SK-N-SH (cell line): ENCODE measurements at places on chromosomes 4 and X. TPM values are rescaled to one million over a fixed set of nuclear protein-coding genes. Genes with fewer than 3 reads are reported as not detected.

The FGFBP1 gene
- 0.11 and 0.13 TPM in 2 replicates for polyA plus RNA-seq

The PHEX gene
- 0.35 and 0.41 TPM in 2 replicates for polyA plus RNA-seq

The SRPX gene
- polyA plus RNA-seq, result 85.5 and 124 TPM in 2 replicates

The AMOT gene
- polyA plus RNA-seq, result 3.4 and 3.8 TPM in 2 replicates

The NAT8L gene
- polyA plus RNA-seq, result 0.43 and 0.86 TPM in 2 replicates

The UBA6 gene
- 50.6 and 51.0 TPM in 2 replicates for polyA plus RNA-seq

DNA sequence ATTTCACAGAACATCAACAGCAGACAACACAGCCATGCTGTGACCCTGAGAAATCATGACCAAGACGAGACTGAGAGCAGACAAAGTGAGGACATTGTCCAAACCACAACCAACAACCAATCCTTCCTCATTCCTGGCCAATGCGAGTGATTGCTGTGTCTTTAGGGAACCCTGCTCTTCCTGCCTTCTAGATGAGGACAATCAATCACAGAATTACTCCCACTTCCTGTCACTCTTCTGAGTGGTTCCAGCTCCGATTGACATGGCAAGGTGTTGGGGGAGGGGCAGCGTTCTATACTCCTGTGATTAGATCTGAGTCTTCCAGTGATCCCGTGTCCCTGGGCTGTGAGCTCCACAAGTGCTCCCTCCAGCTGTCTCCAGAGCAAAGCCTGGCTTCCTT lies 227.8 kb downstream of the STIM2 start:
- no peak for DNase-seq
- no peak overlapping the region for H3K27ac ChIP-seq
- H3K4me3 ChIP-seq, result no peak overlapping the region

DNA sequence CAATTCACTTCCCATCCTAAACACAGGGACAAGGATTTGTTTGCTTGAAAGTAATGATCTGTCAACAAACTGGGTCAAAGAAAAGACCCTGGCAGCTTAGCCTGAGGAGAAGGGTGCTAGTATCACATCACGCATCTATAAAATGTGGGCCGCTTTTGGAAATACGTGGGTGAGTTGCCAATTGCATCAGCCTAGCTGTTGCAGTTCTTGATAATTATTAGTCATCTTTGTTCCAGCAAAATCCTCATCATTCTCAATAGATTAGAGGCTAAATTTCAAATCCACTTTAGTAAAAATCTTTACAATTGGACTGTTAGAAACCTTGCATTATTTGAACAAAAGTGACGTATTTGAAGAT lies 33.6 kb upstream of the TAPT1 start:
- H3K36me3 ChIP-seq, result no peaks in the 10 kb centered on the region; the same call in 1 of the 2 replicates
- no peak overlapping the region for H3K4me3 ChIP-seq
- no peaks in the 10 kb centered on the region; the same call in 1 of the 2 replicates for H3K4me1 ChIP-seq
- DNase-seq, result no peak

GRCh38 chrX:28586981-28587551 lies at the start of gene IL1RAPL1:
Gene IL1RAPL1 (plus strand): TSS chrX:28587446.
- peaks cover 43% of the 10 kb centered on the region for H3K27me3 ChIP-seq
- H3K36me3 ChIP-seq, result no peaks in the 10 kb centered on the region
- H3K4me3 ChIP-seq, result peak within 1 kb of the TSS; percentile 21; the same call in 1 of the 2 replicates
- H3K4me1 ChIP-seq, result no peaks in the 10 kb centered on the region

- H3K4me3 ChIP-seq, result no peak overlapping the region
- peaks cover 30% of the 10 kb centered on the region for H3K4me1 ChIP-seq
- peak; percentile 47 for DNase-seq
- peaks cover 34% of the 10 kb centered on the region for H3K36me3 ChIP-seq
- no peaks in the 10 kb centered on the region for H3K27me3 ChIP-seq
- no peak overlapping the region for H3K27ac ChIP-seq
Observed at GRCh38 chr4:140861359-140862176, 105.4 kb upstream of the TBC1D9 start.

GRCh38 chr4:148958317-148958716 lies 516.1 kb upstream of the NR3C2 start:
- no peaks in the 10 kb centered on the region for H3K36me3 ChIP-seq
- no peak overlapping the region for H3K27ac ChIP-seq
- DNase-seq, result no peak
- H3K4me1 ChIP-seq, result no peaks in the 10 kb centered on the region
- no peak overlapping the region for H3K4me3 ChIP-seq
- no peaks in the 10 kb centered on the region for H3K27me3 ChIP-seq

DNA sequence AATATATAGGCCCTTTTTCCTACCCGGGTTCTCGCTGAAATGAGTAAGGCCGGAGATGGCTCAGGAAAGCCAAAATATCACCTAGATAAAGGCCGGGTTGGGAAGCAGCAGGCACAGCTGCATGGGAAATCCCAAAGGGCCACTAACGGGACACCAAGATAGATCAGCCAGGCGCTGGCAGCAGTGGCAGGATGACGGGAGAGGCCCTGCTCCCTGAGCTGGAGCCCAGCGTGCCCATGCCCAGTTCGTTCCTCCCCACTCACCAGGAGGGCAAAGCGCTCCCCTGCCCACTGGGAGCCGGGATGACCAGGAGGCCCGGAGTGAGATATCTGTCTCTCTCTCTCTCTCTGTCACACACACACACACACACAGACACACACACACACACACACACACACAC lies 109.8 kb downstream of the DCTD start:
- H3K4me3 ChIP-seq, result no peak overlapping the region
- no peak overlapping the region for H3K27ac ChIP-seq
- H3K36me3 ChIP-seq, result no peaks in the 10 kb centered on the region

DNA sequence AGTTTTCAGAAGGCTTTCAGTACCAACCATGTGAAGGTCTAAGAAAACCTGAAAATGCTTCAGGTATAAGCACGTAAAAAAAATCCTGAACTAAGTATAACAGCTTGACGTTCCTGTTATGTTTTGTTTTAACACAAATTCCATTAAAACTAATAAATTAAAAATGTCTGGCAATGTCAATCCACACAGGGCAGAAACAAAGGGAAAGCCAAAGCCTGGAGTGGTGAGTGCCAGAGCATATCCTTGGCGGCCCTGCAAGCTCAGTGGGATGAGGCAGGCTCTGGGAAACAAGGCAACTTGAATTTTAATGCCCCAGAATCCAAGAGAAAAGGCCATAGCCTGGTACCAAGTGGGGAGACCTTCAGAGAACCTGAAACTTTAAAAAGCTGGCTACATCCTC lies 78.2 kb downstream of the EPHA5 start:
- no peaks in the 10 kb centered on the region for H3K4me1 ChIP-seq
- no peak overlapping the region for H3K4me3 ChIP-seq
- no peaks in the 10 kb centered on the region for H3K36me3 ChIP-seq
- H3K27me3 ChIP-seq, result 0 out of 2 replicates have a peak, but pooled peaks cover 6% of the 10 kb centered on the region
- no peak for DNase-seq
- no peak overlapping the region for H3K27ac ChIP-seq

- H3K4me1 ChIP-seq, result no peaks in the 10 kb centered on the region
- no peak for DNase-seq
- no peak overlapping the region for H3K4me3 ChIP-seq
- no peaks in the 10 kb centered on the region for H3K27me3 ChIP-seq
- no peak overlapping the region for H3K27ac ChIP-seq
- H3K36me3 ChIP-seq, result no peaks in the 10 kb centered on the region
Observed at GRCh38 chrX:150482537-150483206, 85.7 kb upstream of the MTM1 start.

- no peak overlapping the region for H3K4me3 ChIP-seq
- H3K27me3 ChIP-seq, result no peaks in the 10 kb centered on the region; the same call in 1 of the 2 replicates
- H3K36me3 ChIP-seq, result no peaks in the 10 kb centered on the region
- H3K27ac ChIP-seq, result no peak overlapping the region
Observed at GRCh38 chrX:134911348-134911747, 79.4 kb upstream of the SMIM10 start.

- no peaks in the 10 kb centered on the region for H3K36me3 ChIP-seq
- H3K27ac ChIP-seq, result no peak overlapping the region
- no peak for DNase-seq
- peaks cover 8% of the 10 kb centered on the region; the same call in 1 of the 2 replicates for H3K27me3 ChIP-seq
Observed at GRCh38 chr4:24643774-24644520, 59.6 kb upstream of the DHX15 start.

- H3K4me1 ChIP-seq, result no peaks in the 10 kb centered on the region
- no peak for DNase-seq
- no peak overlapping the region for H3K27ac ChIP-seq
- no peaks in the 10 kb centered on the region for H3K27me3 ChIP-seq
- no peaks in the 10 kb centered on the region for H3K36me3 ChIP-seq
Observed at GRCh38 chr4:52312722-52313121, 261.6 kb downstream of the SPATA18 start.

- peaks cover 10% of the 10 kb centered on the region for H3K4me1 ChIP-seq
- H3K36me3 ChIP-seq, result no peaks in the 10 kb centered on the region
- no peak overlapping the region for H3K4me3 ChIP-seq
Observed at GRCh38 chrX:22135994-22136684, 104.0 kb downstream of the PHEX start.

GRCh38 chr4:66572949-66573348 lies 902.7 kb upstream of the EPHA5 start:
- H3K36me3 ChIP-seq, result no peaks in the 10 kb centered on the region
- no peak overlapping the region for H3K4me3 ChIP-seq
- no peak for DNase-seq
- H3K4me1 ChIP-seq, result peaks cover 3% of the 10 kb centered on the region
- H3K27ac ChIP-seq, result peak overlapping the region; percentile 46

DNA sequence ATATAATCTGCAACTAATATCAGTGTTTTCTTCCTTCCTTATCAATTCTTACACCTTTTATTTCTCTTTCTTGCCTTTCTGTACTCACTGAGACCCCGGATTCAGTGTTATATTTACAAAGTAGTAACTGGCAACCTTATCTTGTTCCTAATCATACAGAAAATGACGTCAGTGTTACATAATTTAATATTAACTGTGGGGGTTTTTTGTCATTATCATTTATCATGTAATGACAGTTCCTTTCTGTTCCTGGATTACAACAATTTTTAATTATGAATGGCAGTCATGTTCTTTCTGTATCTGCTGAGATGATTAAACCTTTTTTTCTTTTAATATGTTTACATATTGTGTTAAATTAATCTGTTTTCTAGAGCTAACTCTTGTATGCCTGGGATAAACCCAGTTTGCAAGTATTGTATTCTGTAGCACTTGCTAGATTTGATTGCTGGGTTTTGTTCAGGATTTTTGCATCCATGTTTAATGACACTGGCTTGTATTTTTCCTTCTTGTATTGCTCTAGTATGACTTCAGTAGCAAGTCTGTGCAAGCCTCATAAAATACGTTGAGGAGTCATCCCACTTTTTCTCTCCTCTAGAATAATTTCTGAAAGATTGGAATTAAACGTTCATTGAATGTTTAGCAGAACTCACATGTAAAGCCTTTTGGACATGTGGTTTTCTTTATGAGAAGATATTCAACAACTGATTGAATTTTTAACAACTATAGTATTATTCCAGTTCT lies 10.4 kb upstream of the HSPA4L start:
- H3K27ac ChIP-seq, result peak overlapping the region; percentile 34
- DNase-seq, result peak; percentile 40
- no peaks in the 10 kb centered on the region for H3K36me3 ChIP-seq
- no peak overlapping the region for H3K4me3 ChIP-seq
- H3K27me3 ChIP-seq, result no peaks in the 10 kb centered on the region
- H3K4me1 ChIP-seq, result no peaks in the 10 kb centered on the region
